ENCODE measurements at places on chromosomes 4 and X.
A peak's percentile ranks its signal among the peaks of the same experiment; 100 is the strongest.

DNA sequence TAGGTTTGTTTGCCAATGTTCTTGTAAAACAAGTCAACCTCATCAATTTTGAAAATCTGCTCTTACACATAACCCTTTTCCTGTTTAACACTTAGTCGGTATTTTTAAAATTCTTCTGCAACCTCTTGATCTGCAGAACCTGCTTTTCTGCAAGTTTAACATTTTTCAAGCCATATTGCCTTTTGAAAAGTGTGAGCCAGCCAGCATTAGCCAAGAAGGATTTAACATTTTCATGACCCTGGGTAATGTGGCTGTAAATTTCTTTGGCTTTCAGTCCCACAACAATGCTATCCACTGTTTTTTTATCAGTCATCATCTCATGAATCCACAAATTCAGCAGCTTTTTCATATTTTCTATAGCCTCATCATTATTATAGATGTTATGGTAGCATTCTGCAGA, 956.5 kb downstream of the FAT4 start:
- DNase-seq: peak; percentile 76

- DNase-seq: no peak
Measured at GRCh38 chr4:151223465-151223864, 53.5 kb upstream of the PRSS48 start.

DNA sequence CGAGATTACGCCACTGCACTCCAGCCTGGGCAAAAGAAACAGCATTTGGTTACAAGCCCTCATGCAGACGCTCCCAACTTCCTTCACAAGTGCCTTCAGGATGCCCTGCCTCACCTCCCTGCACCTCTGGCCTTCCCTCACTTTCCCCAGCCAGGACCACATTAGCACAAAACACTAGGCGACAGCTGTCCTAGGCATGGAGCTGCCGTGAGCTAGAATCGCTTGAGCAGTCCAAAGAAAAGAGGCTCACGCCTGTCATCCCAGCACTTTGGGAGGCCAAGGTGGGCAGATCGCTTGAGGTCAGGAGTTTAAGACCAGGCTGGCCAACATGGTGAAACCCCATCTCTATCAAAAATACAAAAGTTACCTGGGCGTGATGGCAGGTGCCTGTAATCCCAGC, 15.8 kb downstream of the RNF212 start:
- DNase-seq: no peak

DNA sequence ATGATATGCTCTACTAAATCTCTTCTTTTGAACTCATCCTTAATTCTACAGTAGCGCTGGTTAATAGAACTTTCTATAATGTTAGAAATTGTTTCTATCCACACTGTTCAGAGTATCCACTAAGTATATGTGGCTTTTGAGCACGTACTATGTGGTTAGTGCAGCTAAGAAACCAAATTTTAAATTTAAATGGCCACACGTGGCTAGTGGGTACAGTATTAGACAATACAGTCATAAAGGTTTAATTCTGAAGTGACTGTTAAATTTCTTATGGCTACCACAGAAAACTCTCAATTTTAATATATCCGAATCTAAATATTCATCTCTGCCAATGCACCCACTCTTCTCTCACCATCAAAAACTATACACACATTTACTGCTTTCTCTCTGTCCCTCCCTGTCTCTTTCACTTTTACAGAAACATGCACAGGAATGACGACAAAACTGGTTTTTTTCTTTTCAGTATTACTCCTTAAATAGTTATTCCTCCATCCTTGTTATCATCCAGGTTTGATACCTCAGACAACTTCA, 583.9 kb downstream of the KCTD8 start:
- no peak for DNase-seq

DNA sequence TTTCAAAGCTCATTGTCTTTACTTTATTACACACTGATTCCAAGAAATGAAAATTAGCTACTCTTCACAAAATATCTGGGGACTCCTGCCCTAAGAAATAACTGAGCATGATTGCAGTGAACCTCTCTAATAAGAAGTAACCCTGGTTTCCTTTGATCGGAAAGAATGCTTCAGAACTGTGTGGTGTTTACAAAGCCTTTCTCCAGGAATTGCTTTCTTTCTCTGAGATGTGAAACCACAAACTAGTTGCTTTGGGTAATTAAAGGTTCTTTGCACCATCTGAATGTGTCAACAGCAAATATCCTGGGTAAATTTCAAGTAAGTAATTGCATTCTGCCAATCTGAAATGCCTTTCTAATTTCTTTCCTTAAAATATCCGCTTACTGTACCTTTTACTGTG, 292.9 kb upstream of the SLIT2 start:
- no peak for DNase-seq

GRCh38 chr4:124459941-124460310, 252.6 kb downstream of the ANKRD50 start:
- DNase-seq: no peak

All from fibroblast of skin of abdomen (primary cell).